ENCODE measurements at places on chromosomes 5 and 9.

- no peak for DNase-seq
Observed at GRCh38 chr5:75588666-75589065, 22.6 kb upstream of the ANKDD1B start.

DNA sequence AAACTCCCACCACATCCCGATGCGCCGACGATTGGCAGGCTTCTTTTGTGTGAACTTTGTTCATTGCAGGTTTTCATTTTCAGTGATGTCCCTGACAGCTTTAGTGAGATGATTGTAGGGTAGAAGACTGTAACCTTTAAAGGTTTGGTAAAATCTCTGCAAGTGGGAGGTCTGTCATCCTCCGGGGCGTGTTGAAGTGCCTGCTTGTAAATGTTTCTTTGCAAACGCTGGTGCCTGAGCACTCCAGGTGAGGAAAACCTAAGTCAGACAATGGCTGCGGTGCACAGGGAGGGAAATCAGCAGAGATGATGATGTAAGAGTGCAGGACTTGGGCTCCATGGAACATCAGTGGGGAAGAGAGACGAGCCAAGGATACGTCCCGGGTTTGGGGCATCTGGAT lies 228.1 kb downstream of the DRD1 start:
- no peak for DNase-seq

DNA sequence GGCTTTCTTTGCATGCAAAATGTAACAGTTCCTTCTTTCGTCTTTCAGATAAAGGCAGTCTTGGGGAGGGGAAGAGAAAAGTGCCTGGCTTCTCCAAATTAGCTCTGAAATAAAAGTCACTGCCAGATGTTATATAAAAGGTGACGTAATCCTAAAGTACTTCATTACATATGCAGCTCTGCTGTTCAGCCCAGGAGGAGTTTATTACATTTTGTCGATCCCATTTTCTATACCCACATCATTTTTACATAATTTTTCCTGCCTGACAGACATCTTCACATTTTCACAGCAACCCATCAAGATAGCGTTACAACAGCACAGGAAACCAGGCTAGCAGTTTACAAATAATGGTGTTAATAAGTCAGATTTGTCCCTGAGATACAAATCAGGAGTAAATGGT lies 86.7 kb upstream of the SLC30A5 start:
- no peak for DNase-seq

GRCh38 chr9:97293818-97294217 lies 13.6 kb upstream of the CCDC180 start:
- no peak for DNase-seq

- no peak for DNase-seq
Observed at GRCh38 chr9:70883963-70884793, 237.2 kb downstream of the TRPM3 start.
